Nucleus accumbens (tissue), 56 donors: ENCODE measurements at places on chromosomes 1 and 21.
A peak's percentile ranks its signal among the peaks of the same experiment; 100 is the strongest.

- no peak for DNase-seq
These were observed 1202.9 kb downstream of the NCAM2 start for GRCh38 chr21:22201126-22201525.

- no peak for DNase-seq
These were observed 4.2 kb downstream of the TENT5C start for GRCh38 chr1:117610036-117610435.

- DNase-seq, result no peak
These were observed 133.2 kb upstream of the KLHDC7A start for GRCh38 chr1:18347559-18347958.

DNA sequence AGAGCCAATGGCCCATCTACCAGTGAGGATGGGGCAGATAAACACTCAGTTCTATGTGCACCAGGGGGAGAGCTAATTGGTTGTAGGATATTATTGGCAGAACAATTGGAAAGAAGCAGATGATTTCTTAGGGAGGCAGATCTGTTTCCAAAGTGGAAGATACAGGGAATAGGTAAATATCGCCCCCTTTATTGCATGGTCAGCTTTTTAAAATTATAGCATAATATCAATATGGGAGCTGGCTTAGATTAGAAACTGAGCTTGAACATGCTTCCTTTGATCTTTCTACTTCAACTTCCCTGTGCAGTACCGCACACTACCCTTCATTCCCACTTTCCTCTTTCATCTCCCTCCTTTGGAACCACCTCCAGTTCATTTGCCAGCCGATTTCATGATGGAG lies 64.0 kb upstream of the PLXNA2 start:
- DNase-seq, result no peak

GRCh38 chr1:95073446-95073845 lies 695 bp upstream of the ALG14 start:
- no peak for DNase-seq

DNA sequence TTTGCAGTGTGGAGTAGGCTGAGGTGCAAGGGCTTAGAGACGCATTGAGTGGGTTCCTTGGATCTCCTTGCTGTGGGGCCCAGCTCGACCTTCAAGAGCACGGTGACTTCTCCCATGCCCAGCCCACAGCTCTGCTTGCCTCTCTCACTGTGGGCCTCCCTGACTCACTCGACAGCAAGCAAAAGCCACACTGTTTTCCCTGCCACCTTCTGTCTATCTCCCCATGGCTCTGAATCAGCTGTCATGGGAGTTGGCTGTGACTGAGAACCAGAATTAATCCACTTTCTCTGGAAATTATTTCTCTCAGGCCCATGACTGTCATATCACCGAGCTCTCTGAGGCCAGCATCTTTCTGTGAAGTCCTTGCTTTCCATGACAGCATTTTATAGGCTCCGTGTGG lies 140.7 kb downstream of the NOS1AP start:
- no peak for DNase-seq

GRCh38 chr1:182666706-182667105 lies 17.7 kb downstream of the RGS8 start:
- no peak for DNase-seq

DNA sequence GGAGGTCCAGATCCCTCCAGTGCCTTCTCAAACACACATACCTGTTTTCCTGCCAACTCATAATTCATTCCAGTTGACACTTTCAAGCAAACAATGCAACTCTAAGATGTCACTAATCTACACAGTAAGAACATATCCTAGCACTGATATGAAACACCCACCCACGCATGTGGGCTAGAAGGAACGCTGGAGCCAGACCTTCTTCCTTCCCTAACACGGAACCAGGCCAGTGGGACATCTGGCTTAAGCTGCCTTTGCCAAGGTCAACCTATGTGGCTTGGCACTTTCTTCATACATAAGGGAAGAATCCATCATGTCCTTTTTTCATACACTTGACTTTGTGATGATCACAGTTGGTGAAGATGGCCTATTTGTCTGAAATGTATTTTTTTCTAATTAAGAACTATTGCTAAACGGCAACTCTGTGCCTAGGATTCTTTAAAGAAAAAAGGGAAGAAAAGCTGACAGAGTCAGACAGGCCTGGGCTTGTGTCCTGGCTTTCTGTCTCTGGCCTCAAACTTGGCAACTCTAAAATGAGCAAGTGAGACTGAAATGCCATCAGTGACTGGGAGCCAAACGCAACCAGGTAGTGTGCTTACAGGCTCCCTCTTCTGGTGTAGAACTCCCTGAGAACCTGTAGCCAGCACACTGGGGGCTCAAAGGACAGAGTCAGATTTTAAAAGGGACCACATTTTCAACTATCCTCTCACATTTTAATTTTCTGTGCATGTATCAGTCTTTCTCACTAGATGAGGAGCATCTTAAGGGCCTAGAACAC lies 92.6 kb upstream of the BEND5 start:
- DNase-seq, result no peak

GRCh38 chr1:98399218-98399617 lies 262.3 kb upstream of the SNX7 start:
- no peak for DNase-seq

- DNase-seq, result no peak
These were observed 8.7 kb downstream of the UBIAD1 start for GRCh38 chr1:11281518-11282331.

DNA sequence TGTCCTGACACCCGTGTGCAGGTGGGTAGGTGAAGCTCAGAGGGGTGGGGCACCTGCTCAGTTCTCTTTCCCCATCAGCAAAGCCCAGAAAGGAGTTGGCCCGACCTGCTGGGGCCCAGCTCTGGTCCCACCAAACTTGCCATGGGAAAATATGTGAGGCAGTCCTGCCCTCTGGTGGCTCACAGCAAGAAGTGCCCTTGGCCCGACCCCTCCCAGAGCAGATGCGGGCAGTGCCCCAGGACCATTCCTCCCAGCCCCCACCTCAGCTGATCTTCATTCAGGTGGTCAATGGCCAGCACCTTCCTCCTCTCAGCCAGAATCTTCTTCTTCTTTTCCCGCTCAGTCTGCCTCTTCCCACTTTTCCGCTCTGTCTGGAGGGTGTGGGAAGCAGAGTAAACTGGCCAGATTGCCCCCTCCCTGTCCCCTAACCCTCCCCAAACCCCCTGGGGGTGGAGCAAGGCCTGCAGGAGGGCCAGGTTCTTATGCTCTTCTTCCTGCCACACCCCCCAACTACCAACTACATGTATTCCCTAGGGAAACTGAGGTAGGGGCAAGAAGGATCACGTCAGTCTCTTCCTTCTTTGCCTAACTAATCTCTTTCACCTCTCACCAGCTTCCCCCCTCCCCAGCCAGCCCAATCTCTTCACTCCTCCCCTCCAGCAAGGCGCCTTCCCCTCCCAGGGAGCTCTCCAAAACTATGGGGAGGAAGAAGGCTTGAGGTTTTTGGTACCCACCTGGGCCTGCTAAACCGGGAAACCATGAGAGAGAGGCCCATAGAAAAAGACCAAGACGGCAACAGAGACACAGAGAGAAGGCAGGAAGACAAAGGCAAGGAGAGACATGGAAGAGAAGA lies 15.6 kb downstream of the TNNT2 start:
- DNase-seq, result no peak

- no peak for DNase-seq
These were observed 22.5 kb downstream of the CACHD1 start for GRCh38 chr1:64492424-64492823.

DNA sequence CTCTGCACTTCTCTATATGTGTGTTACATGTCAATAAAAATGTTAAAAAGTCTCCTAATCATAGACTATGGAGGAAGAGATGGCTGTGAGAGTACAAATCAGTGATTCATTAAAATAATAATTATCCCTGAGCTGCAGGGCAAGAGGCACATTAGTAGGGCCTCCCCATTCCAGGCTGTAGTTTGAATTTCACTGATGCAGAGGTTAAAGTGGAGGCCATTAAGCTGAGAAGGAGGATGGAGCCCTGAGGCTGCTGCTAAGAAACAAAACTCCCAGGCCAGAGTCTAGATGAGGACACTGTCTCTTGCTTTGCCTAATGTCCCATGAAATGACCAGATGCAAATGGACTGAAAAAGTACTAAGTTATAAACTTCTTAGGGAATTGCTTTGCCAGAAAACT lies 89.1 kb upstream of the WDR26 start:
- no peak for DNase-seq

- peak; percentile 21 for DNase-seq
These were observed 187.2 kb upstream of the FOXD3 start for GRCh38 chr1:63135174-63135512.

DNA sequence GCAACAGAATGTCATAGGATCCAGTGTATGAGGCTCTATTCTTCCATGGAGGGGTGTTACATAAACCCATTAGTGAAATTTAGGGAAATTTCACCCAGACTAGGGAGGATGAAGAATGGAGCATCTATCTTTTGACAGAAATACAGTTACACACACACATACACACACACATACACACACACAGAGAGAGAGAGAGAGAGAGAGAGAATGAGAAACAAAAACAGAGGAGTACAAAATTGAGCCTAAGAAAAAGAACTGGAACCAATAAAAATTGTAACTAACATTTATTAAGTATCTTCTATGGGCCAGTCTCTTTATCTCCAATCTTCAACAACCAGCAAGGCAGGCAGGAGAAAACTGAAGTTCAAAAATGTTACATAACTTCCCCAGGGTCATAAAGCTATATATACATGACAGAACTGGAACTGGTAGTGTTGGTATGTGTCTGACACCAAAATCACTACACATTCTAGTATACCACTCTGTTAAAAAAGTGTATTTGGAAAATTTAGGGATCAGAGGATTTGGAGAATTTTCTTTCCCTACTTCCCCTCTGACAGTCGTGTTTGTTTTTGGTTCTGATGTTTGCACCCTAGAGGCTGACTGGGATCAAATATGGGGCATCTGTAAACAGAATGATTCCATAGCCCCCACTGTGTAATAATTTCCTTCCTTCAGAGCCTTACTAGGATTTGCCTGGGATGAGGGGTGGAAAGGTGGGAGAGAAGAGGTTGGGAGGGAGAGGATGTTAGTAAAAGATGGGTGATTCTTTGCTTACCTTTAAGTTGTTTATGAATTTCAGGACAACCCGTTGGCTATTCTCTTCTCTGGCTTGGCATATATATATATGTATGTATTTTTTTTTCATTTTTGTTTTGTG lies 1.0 kb upstream of the ZFYVE9 start:
- DNase-seq, result no peak

DNA sequence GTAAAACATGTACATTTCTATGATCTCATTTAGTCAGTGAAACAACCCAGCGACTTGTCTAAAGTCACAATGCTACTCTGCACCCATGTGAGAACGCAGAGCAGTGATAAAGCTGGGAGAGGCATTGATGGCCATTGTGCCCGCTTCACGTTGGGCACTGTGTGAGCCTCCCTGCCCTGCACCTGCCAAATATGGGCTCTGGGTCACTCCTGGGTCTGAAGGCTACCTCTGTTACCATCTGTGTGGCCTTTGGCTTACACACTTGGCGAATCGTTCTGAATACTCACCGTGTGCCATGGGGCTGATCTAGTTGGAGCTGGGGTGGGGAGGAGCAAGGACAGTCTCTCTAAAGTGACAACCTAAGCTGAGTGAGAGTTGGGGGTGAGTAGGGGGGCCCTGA lies 29.9 kb downstream of the PCSK9 start:
- DNase-seq, result no peak

GRCh38 chr1:239874831-239875230 lies 216.9 kb upstream of the FMN2 start:
- no peak for DNase-seq

DNA sequence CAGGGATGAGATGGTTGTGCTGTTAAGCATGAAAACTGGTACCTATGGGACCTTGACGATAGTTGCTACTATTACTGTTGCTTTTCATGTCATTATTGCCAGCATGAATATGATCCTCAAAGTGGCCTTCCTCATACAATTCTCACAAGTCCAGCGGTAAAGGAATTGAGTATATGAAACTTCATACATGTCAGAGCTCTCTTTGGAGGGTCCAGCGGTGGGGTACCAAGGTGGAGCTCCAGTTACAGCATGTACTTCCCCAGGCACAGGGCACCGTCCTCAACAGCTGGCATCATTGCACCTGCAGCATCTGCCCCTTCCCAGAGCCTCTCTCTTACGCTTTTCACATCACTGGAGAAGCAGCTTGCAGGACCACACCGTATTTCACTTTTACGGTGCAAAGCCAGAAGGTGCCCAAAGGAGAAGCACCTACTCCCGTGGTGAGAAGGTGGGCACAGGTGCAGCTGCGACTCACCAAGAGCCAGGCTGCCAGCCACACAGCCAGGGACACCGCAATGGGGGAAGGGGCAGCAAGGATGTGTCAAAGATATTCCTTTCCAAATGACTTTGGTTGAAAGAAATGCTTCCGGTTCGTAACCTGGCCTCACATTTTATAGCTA lies 166.4 kb upstream of the IRF2BP2 start:
- no peak for DNase-seq

GRCh38 chr1:79373481-79374125 lies 367.1 kb upstream of the ADGRL4 start:
- no peak for DNase-seq
